Cortex of kidney (tissue), 1 donor: ENCODE measurements at places on chromosomes 11 and 22.

- no peak for DNase-seq
Observed at GRCh38 chr22:48321986-48322545, 1505.6 kb downstream of the BRD1 start.

- DNase-seq = no peak
Observed at GRCh38 chr11:45670386-45671135, 5.1 kb upstream of the CHST1 start.

DNA sequence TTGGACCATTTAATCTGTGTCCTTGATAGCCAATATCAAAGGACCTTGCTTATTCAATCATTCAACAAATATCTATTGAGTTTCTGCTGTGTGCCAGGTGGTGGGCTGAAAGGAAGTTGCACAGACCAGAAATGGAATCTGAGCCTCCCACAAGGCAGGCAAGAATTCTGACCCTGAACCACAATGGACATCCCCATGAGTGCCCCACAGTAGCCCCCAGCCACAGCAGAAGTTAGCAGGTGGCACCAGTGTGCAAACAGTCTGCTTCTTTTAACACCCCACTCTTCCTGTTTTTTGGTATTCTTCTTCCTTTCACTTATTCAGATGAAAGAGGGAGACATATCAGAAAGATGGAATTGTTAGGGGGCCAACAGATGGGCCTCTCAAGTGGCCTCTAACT lies 12.2 kb upstream of the SERPING1 start:
- no peak for DNase-seq

GRCh38 chr22:30244641-30245040 lies 1.9 kb downstream of the LIF start:
- DNase-seq = no peak
